Fibroblast of skin of right quadriceps (primary cell): ENCODE measurements at places on chromosomes 3 and 15.

GRCh38 chr3:65749066-65749465 lies 289.7 kb downstream of the MAGI1 start:
- no peak for DNase-seq

GRCh38 chr3:76429581-76430177 lies 610.2 kb upstream of the ROBO2 start:
- DNase-seq = no peak

DNA sequence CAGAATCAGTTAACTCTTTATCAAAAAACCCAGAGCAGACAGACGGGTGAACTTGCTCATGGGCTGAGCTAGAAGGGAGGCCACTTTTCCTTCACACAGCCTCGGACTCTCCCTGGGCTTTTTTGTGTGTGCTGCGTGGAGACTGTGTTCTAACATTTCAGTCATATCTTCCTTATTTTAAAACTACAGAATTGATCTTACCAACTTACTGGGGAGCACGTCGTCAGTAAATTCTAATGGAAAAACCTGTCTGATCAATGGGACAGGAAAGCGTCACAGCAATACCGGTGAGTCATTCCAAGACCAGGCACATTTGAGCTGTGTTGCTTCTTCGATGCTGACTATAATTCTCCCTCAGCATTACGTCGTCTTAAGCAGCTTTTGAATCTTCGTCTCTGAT lies 145.1 kb downstream of the LPP start:
- DNase-seq = no peak

DNA sequence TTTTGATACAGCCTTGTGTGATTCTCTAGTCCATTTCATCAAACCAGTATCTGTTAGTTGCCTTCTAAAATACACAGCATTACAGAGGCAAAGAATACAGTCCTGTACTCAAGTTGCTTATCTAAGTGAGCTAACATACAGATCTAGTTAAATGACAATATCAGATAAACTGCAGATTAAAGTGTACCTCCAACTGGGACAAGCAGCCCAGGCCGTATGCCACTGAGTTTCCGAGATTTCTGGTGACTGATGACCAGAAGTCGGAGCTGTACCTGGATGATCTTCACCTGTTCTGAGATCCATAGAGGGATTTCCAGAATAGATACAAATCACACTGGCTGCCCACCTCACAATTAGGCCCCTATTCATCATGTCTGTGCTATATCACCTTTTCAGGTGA lies 6.3 kb upstream of the TRIM59 start:
- no peak for DNase-seq

DNA sequence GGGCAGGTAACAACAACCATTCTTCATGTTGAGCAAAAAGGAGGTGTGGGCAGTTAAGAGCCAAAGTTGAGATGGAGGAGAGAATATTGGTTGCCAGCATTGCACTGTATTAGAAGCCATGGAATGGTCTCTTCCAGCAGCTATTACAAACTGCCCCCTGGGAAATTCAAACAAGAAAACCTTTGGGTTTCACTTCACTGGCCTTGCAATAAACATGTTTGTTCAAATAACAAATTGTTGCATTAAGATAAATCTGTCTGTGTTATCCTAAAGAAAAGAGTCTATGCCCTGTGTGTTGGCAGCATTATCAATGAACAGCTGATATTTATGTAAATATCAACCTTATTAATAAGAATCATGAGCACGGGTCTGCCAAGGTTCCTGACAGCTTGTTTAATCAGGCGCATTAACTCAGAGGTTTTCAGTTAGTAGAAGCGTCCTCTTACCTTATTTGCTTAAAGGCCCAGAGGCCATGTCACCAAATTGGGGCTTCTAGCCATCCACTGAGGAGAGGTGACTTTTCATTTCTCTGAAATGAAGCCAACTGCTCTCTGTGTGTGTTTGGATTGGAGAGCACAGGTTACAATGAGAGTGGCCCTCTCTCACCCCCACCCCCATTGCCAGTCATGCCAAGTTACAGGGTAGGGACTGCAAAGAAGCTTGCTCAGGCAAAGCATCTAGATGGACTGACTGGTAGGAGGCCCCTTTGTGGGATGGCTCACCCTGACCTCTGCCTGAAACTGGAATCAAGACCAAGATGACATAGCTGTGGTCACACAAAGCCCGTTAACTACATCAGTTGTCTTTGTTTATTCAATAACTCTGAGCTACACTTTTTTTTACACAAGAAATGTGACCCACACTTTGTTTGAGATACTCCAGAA lies 10.5 kb downstream of the FILIP1L start:
- DNase-seq = peak; percentile 54

- DNase-seq = no peak
Observed at GRCh38 chr3:157491136-157491535, 12.1 kb downstream of the VEPH1 start.

GRCh38 chr3:49625071-49625470 lies 49.1 kb upstream of the APEH start:
- DNase-seq = no peak

GRCh38 chr3:45795509-45795881 lies 841 bp downstream of the SLC6A20 start:
- DNase-seq = no peak

DNA sequence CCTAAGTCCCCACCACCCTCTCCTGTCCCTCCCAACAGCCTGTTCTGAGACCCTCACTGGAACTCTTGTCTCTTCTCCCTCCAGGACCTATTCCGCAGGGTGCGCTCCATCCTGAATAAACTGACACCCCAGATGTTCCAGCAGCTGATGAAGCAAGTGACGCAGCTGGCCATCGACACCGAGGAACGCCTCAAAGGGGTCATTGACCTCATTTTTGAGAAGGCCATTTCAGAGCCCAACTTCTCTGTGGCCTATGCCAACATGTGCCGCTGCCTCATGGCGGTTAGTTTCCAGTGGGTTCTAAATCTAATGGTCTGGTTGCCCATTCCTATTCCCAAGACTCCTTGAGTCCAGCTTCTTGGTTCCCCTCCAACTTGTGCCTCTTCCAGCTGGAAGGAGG lies 9.3 kb downstream of the EIF4G1 start:
- no peak for DNase-seq

- DNase-seq = peak; percentile 64
Observed at GRCh38 chr15:73897441-73898261, 24.3 kb downstream of the TBC1D21 start.

DNA sequence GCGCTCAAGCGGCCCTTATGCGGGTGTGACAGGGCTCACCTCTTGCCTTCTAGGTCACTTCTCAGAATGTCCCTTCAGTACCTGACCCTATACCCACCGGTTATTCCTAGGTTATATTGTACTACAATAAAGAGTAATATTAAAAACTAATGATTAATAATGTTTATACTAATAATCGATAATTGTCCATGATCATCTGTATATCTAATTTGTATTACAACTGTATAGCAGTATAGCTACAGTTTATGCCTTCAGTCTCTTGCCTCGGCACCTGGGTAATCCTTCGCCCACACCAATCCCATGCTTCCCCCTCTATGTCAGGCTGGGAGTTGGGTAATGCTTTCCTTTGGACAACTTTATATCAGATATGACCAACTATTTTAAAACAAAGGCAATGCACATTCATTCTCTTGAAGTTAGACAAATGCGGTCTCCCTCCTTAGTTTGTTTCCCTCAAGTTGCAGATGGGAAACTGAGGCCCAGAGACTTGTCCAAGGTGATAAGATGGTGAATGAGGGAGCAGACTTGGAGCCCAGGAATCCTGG lies 3.4 kb downstream of the FAH start:
- no peak for DNase-seq

GRCh38 chr3:8069471-8069870 lies 432.2 kb upstream of the LMCD1 start:
- no peak for DNase-seq

- DNase-seq = no peak
Observed at GRCh38 chr15:69472562-69472961, 19.9 kb downstream of the RPLP1 start.

DNA sequence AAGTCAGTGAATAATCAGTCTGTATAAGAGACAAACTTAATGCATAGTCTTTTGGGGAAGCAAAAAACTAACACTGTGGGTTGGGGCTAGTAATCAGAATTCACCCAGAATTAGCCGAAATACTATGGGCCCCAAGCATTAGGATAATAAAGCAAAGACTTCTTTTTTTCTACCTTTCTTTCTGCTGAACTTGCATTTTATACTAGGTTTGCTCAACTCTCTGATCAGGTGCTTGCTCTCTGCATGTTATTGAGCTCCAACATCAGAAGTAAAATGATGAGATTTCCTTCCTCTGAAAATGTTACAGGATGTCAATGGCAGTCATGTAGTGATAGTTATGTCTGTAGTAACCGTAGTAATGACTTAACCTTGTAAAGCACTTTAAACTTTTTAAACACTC lies 216.6 kb downstream of the KCNMB2 start:
- DNase-seq = no peak

GRCh38 chr3:138898301-138898700 lies 48.6 kb downstream of the FOXL2 start:
- peak; percentile 71 for DNase-seq

DNA sequence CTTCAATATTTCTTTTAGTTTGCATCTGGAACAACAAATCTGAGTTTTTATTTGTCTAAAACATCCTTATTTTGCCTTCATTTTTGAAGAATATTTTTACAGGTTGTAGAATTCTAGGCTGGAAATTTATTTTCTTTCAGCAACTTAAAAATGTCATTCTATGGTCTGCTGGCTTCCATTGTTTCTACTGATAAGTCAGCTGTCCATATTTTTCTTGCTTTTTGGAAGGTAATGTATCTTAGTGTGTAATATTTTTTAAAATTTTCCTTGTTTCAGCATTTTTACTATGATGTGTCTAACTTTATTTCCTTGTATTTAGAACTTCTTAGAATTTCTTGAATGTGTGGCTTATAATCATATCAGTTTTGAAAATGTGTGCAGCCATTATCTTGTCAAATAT lies 37.0 kb downstream of the SEMA6D start:
- no peak for DNase-seq

DNA sequence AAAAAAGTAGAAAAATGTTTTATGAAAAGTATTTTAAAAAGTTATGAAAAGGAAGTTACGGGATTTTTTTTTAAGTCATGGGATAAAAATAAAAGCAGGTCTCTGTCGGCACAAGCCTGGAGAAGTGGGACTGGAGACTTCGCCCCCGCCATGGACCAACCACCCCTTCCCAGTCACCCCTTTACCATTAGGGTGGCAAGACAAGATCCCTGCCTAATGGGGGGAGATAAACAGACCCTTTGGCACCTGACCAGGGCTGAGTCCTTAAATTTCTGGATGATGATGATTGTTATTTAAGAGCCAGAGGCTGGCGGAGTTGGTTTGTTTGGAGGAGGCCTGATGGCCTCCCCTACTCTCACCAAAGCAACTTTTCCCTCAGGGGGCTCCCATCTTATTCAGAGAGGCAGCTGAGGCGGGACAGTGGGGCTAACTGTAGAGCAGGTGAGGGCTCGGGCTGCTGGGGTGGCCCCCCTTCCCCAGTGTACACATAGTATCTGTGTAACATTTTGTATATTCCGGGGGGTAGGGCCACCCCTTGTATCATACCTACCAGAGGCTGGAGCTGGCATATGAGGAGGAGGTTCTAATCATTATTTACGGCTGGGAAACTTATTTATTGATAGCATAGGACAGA lies 74.0 kb downstream of the ADAMTS7 start:
- DNase-seq = no peak

GRCh38 chr15:48433226-48433886 lies 102.1 kb downstream of the DUT start:
- DNase-seq = peak; percentile 58

DNA sequence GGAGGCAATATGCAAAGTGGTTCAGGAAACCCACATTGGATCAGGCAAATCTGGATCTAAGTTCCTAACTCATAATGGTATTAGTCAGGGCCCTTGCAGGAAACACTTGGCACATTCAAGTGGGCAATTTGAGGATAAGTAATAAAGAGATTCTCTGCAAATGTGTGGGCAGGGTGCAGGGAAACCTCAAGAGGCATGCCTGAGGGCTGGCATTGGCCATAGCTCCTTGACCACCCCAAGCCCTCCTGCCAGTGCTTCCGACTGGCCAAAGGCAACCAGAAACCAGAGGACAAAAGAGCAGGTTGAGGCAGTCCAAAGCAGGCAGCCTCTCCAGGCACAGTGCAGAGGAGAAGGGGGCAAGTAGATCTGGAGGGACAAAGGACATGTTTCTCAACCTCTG lies 130.8 kb upstream of the SNTN start:
- DNase-seq = no peak

- DNase-seq = peak; percentile 17
Observed at GRCh38 chr3:146554151-146554760, 9.8 kb upstream of the PLSCR1 start.

DNA sequence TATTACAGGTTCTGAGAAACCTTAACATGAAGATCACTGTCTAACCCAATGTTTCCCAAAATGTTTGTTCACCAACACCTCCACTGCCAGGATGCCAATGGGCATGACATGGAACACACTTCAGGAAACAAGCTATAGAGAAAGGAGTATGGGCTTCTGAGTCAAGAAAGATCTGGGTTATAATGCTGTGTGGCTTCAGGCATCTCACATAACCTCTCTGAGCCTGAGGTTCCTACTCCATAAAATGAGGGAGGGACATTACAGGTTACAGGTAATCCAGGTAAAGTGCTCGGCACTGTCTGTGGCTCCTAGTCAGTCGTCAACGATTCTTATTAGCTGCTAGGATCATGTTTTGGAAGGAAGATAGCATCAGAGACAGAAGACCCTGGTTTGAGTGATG lies 126.4 kb upstream of the SMAD3 start:
- no peak for DNase-seq

GRCh38 chr3:97885931-97886824 lies 64.4 kb downstream of the CRYBG3 start:
- no peak for DNase-seq

DNA sequence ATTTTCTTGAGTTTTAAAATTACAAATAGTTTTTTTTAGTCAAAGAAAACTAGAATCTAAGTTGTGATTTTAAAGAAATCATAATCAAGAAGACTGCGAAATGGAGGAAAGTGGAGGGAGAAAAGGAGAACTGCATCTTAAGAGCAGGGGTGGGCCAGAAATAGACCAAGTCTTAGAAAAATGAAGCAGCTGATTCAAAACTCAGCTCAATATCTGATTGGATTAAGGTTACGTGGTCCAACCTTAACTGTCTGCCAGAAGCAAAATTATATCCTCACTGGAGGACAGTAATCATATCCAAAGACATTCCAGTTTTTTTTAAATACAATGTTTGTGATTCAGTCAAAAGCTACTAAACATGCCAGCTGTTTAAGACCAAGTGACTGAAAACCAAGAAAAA lies 41.4 kb downstream of the CHSY1 start:
- DNase-seq = no peak

DNA sequence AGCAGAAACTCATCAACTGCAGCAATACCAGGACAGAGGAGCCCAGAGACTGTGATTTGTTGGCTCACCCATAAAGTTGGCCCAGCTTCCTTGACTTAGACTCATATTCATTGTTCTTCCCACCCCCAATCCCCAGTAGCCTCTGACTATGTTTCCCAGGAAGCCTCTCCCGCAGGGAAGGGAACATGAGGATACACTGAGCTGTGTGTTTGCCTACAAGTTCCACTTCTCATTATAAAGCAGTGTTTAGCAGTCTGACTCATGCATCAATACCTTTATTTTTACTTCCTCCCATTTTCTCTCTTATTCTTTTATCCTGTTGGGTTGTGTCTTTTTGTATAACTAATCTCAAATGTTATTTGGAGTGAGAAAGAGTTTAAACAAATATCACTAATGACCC lies 111.6 kb upstream of the PHLDB2 start:
- peak; percentile 64 for DNase-seq

GRCh38 chr15:39140060-39140604 lies 440.7 kb upstream of the THBS1 start:
- DNase-seq = peak; percentile 99

GRCh38 chr3:36648241-36649034 lies 115.9 kb downstream of the DCLK3 start:
- DNase-seq = peak; percentile 99
